ENCODE measurements at places on chromosomes 7 and 10. TPM values are rescaled to one million over a fixed set of nuclear protein-coding genes. Genes with fewer than 3 reads are reported as not detected.

SORBS1 gene
- 1.6 TPM for total RNA-seq

DNA sequence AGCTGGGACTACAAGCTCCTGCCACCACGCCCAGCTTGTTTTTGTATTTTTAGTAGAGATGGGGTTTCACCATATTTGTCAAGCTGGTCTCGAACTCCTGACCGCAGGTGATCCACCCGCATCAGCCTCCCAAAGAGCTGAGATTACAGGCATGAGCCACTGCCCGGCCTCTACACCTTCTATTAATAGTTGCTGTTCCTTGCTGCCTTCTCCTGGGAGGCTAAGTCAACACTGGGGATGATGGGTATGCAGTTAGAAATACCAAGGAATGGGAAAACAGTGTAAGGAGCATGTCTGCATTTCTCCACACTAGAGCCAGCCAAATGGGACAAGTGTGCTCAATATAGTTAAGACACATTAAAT is 97.3 kb upstream of the PDLIM1 start:
- DNase-seq: no peak

- no peak for DNase-seq
Measured at GRCh38 chr10:83917537-83918506, 221.5 kb upstream of the GHITM start.

DNA sequence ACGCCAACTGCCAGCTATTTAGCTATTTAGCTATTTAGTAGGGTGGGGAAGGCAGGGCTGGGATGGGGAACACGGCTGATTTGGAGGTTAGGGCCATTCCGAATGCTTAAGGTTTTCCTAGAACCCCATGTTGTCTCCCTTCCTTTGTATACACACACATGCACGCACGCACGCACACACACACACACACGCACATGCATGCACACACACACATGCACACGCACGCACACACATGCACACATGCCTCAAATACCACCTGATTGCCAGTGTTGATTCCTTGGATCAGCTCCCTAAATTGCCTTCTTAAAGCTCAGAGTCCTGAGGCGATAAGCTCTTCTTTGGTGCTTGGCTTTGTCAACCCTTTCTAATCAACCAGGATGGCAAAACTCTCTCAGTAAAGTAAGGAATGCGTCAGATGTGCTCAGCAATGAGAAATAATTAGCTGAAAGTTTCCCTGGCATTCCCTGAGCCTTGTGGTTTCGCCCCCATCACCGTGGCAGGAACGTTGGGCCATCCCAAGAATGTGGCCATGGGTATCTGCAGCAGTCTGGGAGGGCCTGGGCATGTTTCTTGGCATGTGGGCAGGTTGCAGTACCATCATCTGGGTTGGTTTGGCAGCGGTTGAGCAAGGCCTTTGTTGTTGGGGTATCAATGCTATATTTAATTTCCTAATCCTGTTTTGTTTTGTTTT is 305.6 kb downstream of the LRMDA start:
- no peak for DNase-seq

GRCh38 chr10:113435881-113436280 is 117.0 kb upstream of the HABP2 start:
- no peak for DNase-seq

- no peak for DNase-seq
Measured at GRCh38 chr7:47442605-47442865, 139.4 kb downstream of the TNS3 start.

- DNase-seq: no peak
Measured at GRCh38 chr7:71787513-71787912, 624.6 kb downstream of the CALN1 start.

GRCh38 chr7:138478499-138478908 is 18.4 kb downstream of the TRIM24 start:
- no peak for DNase-seq

All from natural killer cell treated with Interleukin-12 subunit alpha and Interleukin-12 subunit beta and Interleukin-15 and Interleukin-18, amount 100 ng/mL, for 72 hours (primary cell).